Left lung (tissue), 14 donors: ENCODE measurements at places on chromosomes 12 and 14. TPM values are rescaled to one million over a fixed set of nuclear protein-coding genes. Genes with fewer than 3 reads are reported as not detected.

GRCh38 chr14:101489092-101489760 is 72.1 kb upstream of the DIO3 start:
- no peak for DNase-seq

DNA sequence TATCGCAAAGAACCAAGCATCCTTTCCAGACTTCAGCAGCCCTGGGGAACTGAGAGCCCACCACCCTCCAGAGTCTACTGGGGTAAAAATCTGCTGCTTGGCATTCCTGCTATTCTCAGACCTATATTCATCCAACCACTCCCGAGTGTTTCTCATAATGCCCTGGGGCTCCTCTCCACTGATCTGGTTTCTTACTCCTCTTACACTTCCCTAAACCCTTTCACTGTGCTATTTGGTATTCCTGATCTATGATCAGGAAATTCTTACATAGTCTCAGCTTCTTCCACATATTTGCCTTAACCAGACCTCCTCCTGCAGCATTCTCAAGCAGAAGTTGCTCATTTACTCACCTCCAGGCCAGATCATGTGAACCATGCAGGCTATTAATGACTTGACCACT is 82.4 kb downstream of the SYT10 start:
- no peak for DNase-seq

DNA sequence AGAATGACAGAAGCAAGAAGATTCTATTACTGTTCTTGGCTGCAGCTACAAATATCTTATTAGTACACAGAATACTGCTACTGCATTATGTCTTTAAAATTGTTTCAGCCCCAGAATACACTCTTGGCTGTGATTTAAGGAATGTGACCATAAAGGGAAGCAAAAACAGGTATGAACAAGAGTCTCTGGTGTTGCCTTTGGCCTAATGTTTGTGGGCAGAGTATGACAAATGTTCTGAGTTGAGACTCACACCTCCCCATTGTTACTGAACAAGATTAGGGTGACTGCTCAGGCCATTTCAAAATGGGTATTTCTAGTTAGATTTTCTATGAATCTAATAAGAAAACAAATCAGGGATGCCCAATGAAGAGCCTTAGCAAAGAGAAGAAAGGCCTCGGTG is 28.5 kb downstream of the TTC6 start:
- no peak for DNase-seq

DNA sequence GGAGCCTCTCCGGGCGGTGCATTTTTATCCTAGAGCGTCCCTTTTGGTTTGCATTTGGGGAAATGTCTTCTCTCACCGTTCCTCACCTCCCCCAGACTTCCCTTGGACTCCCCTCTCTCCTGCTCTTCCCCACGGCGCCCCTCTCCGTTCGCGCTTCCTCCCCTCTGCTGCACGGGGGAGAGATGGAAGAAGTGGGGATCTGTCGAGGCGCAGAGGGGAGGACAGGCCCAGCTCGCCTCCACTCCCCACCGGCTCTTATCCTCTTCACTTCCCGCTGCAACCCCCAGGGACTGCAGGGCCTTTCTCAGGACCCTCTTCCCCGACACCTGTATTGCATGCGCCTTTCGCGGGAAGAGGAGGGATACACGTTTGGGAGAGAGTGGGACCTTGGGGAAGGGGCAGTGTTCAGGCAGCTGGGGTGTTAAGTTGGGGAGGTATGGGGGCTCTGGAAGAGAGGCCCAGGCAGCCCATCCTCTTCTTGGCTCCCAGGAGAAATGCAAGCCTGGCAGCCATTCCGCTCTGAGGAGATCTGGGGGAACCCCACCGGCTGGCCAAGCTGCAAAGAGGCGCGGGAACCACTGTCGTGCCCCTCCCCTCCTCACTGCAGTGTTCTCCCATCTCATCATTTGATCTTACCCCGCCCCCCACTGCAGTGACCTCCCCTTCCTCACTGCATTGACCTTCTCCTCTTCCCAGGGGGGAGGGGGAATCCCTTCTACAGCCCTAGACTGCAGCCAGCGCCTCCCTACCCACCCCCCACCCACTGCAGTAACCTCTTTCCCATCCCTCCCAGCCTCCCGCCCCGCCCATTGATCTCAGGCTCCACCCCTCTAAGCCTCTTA is 788 bp downstream of the ENO2 start:
- DNase-seq, result no peak

DNA sequence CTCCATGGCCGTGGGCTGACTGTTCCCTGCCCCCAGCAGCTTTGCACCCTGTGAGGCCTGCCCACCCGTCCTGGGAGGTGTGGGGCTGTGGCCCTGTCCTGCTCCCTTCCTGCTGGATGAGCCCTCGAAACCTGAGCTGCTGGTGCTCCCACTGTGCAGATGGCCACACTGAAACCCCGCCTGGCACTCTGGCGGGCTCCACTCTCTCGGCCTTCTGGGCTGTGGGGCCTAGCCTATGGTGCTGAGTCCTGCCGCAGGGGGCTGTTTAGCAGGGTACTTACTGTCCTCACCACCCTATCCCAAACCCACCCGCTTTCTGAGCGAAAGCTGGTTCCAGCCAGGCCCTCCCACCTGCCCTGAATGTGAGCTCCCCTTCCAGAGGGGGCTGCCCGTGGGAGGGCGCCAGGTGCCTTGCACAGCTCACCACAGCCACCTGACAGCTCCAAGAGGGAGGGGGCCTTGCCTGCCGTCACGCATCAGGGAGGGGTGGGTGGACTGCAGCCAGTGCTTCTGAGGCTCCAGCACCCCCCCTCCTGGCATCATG is 7.3 kb downstream of the SLC25A47 start:
- no peak for DNase-seq

GRCh38 chr12:89286501-89286900 is 65.8 kb downstream of the DUSP6 start:
- no peak for DNase-seq

- no peak for DNase-seq
These were observed 266.5 kb downstream of the PAWR start for GRCh38 chr12:79424109-79424721.

GRCh38 chr14:99156090-99156425 is 115.9 kb downstream of the BCL11B start:
- DNase-seq, result no peak

- no peak for DNase-seq
These were observed 6.6 kb downstream of the PPP4R4 start for GRCh38 chr14:94180655-94181271.

DNA sequence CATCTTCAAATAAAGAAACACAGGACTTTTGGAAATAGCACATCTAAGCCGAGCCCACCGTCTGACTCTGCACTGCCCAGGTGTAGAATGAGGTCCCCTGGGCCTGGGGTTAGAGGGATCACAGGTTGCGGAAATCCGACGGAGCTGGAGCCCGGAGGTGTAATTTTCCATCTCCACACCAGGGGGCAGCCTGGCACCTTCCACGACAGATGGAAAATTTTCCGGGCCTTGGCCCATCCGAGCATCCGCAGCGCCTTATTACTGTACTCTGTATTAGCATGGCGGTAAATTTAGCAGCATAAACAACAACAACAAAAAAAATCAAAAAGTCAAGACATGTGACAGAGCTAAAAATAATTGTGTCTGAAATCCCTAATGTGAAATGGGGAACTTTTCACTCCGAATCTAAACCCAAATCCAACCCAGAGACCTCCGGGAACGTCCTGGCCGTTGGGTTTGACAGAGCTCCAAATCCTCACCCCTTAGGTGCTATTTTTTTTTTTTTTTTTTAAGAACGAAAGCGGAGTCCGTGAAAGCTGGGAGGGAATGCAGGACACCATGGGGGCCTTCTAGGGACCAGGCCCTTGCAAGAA is 93.9 kb downstream of the KSR2 start:
- DNase-seq, result peak; percentile 69

- peak; percentile 8 for DNase-seq
These were observed 523.4 kb downstream of the FSCB start for GRCh38 chr14:43983721-43984120.

GRCh38 chr14:50783563-50783962 is 47.4 kb downstream of the NIN start:
- DNase-seq, result no peak

- no peak for DNase-seq
These were observed 455.6 kb upstream of the SEL1L start for GRCh38 chr14:81989211-81989610.

- DNase-seq, result no peak
These were observed 137.3 kb downstream of the SUDS3 start for GRCh38 chr12:118513611-118514010.

- DNase-seq, result no peak
These were observed 82.1 kb downstream of the WSCD2 start for GRCh38 chr12:108211157-108211556.

GRCh38 chr12:104131609-104132008 is 6.4 kb downstream of the NFYB start:
- DNase-seq, result no peak

- DNase-seq, result no peak
These were observed 121.9 kb downstream of the ESRRB start for GRCh38 chr14:76497550-76498462.

DNA sequence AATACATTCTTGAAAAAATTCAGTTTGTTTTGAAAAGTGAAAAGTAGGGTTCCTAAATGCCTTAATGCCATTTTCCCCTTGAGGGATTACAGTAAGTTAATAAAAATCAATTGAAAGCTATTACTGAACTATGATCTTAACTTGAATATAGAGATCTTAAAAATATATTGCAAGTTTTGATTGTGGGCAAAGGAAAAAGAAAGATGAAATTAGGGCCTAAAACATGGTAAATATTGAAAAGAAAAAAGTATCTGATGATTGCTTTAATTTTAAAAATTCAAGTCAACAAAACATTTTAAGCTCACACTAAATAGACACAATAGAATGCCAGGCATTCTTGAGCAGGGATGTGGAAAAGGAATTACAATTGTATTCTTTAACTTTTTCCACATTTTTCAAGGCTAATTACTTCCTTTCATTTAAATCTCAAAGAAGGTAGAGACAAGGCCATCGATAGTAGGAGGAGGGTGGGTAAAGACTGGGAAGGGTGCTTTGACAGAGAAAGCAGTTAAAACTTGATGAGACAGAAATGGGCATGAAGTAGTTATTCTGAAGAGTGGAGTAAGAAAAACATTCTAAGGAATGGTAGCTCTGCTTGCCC is 294.4 kb downstream of the NELL2 start:
- DNase-seq, result no peak

DNA sequence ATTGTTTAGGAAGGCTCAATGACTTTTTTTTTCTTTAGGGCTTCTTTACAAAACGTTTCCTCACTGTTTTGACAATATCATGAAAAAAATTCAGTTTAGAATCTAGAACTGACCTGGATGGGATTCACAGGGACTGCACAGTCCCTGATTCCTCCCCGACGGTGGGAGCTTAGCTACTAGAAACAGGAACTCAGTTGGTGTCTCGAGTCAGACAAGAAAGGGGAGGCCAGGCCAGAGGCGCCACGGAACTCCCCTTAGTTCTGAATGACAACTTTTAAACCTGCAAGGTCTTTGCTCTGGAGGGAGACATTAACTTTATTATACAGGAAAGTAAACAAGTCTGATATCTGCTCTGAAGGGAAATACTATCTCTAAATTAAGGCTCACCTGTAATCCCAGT is 45.4 kb upstream of the SRP54 start:
- no peak for DNase-seq

DNA sequence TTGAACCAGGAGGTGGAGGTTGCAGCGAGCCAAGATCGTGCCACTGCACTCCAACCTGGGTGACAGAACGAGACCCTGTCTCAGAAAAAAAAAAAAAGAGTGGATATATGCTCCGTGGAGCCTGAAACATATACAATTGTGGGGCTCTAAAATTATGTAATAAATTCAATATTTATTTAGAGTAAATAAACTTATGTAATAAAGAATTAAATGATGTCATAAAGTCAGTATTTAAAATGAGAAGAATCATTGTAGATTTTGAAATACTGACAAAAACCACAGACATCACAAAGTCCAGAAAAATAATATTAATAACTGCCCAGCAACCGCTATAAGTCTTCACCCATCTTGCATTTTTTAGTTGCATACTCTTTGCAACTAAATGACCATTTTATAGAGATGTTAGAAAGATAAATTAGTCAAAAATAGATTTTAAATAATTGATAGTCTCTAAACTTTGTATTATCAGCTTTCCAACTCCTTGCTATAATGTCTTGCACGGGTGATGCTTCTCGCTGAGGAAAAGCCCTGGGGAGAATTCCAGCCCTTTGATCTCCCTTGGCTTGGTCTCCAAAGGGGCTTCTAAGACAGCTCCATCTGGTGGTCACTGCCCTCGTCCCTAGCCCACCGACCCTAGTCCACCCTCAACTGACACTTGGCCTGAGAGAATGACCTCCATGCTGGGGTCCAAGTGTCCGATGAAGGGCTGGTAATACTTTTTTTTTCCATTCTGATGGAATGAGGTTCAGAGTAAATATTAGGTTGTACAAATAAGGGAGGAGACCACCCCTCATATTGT is 7.9 kb upstream of the TMBIM6 start:
- DNase-seq, result no peak

DNA sequence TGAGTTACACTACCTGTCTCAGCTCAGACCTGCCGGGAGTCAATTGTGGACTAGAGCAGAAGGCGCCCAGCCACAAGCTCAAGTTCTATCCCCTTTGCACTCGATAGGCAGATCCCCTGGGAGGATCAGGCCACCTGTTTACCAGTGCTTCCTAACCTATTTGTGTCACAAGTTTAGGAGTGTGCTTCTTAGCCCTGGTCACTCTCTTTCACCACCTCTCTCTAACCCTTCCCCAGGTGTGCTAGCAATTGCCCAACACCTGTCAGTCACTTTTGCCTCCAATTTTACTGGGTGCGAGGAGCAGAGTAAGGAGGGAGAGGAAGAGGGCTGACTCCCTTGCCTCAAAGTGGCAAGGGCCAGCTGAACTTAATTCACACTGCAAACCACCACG is 745 bp upstream of the NAA30 start:
- DNase-seq, result no peak

- no peak for DNase-seq
These were observed 109.3 kb downstream of the PTPRQ start for GRCh38 chr12:80553316-80553715.

Gene GPR68
- 3.9 TPM for total RNA-seq

Gene MYO1H
- total RNA-seq, result 0.31 TPM

Gene FIGNL2
- total RNA-seq, result 0.58 TPM

Gene KRT79
- 0.58 TPM for total RNA-seq

Gene SALL2
- total RNA-seq, result 7.6 TPM

Gene SERPINA12
- not detected for total RNA-seq

Gene FRMD6
- total RNA-seq, result 19.8 TPM
